ENCODE measurements at places on chromosomes 7 and 10.

DNA sequence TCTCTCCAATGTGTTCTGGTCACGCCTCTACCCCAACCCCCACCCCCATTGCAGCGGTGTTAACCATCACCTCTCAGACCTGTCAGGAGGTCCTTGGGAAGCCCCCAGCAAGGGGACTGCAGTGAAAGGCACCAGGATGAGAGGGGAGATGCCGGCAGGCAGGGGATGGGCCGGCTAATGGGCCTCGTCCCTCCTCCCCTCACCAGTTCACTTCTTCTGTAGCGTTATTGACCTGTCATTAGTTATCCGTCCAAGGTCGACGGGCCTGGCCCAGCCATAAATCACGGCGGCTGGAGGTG, 18.8 kb downstream of the POLL start:
- DNase-seq = no peak

DNA sequence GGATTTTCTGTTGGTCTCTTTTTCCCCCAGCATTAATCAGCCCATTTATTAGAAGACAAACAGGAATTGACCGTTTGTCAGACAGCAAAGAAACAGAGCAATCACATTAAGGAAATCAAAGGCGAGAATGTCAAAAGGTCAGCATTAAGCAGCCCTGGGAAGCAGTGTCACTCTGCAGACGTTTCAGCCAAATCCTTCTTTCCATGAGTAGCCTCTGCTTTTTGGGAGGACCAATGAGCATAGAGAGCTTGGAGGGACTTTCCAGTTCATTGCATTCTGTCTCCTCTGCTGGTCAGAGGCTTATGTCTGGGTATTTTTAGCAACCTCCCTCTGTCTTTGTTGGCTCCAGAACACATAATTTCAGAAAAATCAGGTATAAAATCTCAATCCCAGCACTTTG, 481.4 kb downstream of the GALNT17 start:
- DNase-seq = no peak

- DNase-seq = no peak
Observed at GRCh38 chr7:39911167-39911566, 38.9 kb upstream of the CDK13 start.

- DNase-seq = no peak
Observed at GRCh38 chr10:109982123-109982522, 25.7 kb upstream of the ADD3 start.

DNA sequence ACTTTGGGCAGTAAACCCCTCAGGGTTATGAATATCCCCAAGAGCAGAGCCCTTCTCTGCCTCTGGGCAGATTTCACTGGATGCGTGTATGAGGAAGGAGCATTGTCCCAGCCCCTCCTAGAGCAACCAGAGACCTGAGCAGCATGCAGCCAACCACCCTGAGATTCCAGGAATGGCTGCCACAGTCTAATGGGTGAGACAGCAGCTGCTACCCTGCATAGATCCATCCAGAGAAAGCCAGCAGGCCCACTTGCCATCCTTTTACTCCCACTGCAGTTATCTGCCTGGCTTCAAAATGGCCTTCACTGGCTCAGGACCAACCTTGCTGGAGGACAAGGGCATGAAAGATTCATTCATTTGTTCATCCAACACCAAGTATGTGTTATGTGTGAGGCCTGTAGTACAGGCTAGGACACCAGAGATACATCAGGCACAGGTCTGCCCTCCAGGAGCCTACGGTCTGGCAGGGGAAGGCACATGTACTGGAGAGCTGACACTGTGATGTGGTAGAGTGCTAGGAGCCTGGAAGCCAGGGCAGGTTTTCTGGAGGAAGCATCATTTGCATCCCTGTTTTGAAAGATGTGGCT, 26.2 kb upstream of the C10orf105 start:
- no peak for DNase-seq

DNA sequence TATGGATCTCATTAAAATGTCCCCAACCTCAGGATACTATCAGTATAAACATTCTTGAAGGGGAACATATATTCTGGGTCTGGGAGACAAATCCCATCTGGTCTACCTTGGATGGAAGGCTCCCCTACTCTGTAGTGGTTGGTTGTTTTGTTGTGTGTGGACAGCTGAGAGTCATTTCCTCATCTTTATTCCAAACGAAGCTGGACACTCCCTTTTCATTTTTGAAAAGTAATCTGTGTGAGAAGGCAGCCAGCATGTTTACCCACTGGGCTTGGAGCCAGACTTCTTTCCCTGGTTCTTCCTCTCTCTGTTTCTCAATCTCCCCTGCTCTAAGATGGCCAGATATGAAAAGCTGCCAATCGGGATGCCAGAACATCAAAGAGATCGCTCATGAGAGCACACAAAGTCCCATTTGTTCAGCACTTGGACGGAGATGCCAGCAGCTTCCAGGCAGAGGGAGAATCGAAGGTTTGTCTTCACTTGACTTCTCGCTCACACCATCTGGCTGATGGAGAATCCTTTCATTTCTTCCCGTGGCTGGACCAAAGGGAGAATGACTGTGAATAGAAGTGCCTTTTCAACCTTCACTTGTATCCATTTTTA, 108.1 kb upstream of the AGR3 start:
- DNase-seq = peak; percentile 90

GRCh38 chr7:122887198-122887597, 938 bp upstream of the CADPS2 start:
- peak; percentile 65 for DNase-seq

DNA sequence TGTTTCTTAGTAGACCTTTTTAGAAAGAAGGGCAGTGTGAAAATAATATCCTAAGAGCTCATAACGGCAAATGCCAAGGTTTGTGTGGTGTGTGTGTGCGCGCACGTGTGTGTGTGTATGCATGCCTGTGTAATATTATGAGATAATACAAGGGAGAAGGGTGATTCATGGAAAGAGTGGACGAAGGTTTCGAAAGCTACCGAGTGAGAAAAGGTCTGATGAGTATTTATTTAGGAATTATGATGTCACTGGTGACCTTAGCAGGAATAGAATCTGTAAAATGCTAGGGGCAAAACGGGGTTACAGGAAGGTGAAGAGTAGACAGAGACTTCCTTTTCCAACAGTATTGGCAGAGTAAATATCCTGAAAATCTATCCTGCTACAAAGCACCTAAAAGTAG, 107.3 kb downstream of the AHR start:
- DNase-seq = no peak

GRCh38 chr7:98970016-98970615, 91.8 kb downstream of the TRRAP start:
- no peak for DNase-seq

DNA sequence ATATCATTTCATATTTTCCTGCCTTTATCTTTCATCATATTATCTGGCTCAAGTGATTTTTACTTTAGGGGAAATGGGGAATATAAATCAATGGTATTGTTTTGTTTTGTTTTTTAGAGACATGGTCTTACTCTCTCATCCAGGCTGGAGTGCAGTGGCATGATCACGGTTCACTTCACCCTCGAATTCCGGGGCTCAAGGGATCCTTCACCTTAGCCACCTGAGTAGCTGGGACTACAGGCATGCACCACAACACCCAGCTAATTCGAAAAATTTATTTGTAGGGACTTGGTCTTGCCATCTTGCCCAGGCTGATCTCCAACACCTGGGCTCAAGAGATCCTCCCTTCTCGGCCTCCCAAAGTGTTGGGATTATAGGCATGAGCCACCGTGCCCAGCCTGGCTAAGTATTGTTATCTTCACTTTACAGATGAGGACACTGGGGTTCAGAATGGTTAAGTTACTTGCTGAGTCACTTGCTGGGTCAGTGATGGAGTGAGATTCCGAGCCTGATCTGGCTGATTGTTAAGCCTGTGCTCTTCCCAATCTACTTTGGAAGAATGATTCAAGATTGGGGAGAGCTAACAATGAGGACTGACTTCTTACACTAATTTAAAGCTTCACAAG, 3.7 kb upstream of the SLC16A9 start:
- no peak for DNase-seq

- DNase-seq = no peak
Observed at GRCh38 chr7:132847376-132847775, 234.5 kb downstream of the CHCHD3 start.

DNA sequence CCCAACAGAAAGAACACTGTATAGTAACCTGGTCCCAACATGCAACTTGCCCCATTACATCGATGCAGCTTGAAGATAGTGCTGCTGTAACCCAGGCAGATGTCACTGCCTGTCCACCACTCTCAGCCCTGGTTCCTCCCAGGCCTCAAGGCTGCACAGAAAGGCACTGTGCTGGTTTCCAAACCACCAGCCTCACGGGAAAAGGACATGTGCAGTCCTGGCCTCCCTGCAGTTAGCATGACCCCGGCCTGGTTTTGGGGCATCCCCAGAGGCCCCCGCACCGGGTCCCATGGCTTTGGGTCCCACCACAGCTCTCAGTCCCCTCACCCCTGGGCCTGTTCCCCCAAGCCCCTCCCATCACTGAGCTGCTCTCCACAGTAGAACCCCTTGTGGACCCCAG, 214.5 kb downstream of the TNS3 start:
- DNase-seq = peak; percentile 20

DNA sequence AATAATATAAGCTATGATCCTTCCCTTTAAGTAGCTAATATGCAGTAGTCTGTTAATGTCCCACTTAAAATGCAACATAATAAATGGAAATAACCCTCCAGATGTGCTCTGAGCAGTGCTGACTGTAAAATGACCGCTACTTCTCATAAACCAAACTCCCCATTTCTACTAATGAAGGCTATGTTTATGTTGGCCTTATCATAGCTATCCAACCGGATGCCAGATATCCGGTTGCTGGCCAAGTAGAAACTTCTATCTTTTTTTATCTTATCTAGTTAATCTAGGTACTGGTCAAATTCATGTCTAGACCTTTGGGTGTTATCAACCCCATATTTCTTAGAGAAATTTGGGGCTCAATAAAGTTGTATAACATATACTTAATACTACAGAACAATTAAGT, 56.6 kb downstream of the CHRM2 start:
- no peak for DNase-seq

DNA sequence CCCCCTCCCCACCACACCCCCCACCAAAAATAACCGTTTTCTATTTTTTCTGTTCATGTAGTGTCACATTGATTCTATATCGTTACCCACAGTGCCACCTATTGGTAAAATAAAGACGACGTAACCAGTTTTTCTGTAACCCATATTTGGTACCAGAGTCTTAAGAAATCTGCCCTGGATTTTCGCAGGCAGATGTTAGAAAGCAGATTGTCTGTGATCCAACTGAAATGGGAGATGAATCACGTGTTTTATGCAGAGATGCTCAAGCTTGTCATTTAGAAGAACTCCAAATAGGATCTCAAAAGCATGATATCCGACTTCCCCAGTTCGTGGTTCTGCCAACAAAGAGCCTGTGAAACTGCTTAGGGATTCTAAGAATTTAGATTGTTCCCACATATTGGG, 261.1 kb upstream of the CSTF2T start:
- DNase-seq = no peak

GRCh38 chr10:5283305-5284158, 81.2 kb upstream of the UCN3 start:
- peak; percentile 74 for DNase-seq

DNA sequence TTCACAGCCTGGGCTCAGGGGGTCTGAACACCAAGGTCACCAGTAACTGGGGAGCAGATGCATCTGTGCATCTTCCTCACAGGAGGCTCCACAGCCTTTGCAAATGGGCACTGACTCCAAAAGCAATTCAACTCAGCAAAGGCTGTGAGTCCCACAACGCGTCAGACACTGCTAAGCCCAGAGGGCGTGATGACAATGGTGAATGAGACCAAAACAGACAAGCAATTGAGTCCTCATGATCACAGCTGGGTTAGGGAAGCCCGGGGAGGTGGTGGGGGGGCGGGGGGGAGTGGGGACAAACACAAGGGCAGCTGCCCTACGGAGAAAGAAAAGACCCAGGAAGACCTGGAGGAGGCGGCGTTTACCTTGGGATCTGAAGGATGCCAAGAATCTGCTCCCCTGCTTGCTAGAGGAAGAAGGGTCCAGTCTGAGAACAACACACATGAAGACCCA, 61.6 kb upstream of the RNF32 start:
- DNase-seq = no peak

GRCh38 chr10:50544857-50545429, 78.8 kb downstream of the SGMS1 start:
- DNase-seq = no peak

- DNase-seq = no peak
Observed at GRCh38 chr7:24842449-24843241, 85.4 kb upstream of the GSDME start.

DNA sequence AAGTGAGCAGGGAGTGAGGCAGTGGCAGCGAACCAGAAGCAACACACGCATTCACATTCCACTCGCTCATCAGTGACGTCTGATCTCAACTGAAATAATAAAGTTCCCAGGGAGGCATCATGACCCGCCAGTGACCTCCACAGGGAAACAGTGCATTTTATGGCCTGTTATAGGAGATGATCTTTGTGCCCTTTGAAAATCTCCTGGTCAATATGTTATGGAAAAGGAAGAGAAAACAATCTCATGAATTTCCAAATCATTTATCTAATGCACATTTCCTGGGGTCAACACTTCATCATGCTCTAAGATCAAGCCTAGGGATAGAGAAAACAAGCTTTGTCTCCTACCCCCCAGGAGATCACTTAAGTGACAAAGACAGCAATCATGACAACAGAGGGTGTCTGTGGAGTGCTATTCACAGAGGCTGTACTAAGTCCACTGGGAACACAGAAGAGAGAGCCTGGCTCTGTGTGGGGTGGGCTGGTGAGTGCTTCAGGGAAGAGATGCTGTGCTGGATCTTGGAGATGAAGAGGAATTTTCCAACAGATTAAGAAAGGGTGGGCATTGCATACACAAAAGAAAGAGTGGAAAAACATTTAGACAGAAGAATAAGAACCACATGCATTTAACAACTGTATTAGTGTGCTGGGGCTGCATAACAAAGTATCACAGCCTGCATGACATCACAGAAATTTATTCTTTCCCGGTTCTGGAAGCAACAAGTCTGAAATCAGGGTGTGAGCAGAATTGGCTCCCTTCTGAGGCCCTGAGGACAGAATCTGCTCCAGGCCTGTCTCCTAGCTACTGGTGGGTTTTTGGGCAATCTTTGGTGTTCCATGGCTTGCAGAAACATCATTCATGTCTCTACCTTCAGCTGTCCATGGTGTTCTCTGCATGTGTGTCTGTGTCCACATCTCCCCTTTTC, 613.9 kb upstream of the IGFBP3 start:
- peak; percentile 33 for DNase-seq

- no peak for DNase-seq
Observed at GRCh38 chr10:114879093-114879492, 57.5 kb downstream of the FHIP2A start.

DNA sequence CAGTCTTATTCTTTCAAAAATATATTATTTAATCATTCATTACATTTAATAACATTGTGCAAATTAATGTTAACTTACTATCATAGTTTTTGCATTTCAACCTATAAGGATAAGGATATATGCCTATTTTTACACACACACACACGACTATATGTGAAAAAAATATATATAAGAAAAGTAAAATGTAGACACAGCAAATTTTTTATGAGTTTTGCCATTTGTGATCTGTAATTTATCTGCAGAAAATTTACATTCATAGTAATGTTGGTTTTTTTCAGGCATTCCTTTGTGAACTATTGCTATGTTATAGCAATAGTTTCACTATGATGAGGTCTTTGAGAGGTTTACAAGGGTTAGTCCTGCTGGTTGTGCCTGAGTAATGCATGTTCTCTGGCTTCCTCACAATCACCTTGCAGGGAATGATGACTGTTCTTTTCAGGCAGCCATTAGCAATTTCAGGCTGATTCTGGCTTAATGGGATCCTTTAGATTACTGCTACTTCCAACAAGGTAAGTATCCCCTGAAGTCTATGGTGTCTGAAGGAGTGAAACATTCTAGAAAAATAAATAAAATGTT, 183.7 kb upstream of the CDK1 start:
- no peak for DNase-seq

- no peak for DNase-seq
Observed at GRCh38 chr10:86868353-86868752, 89.1 kb downstream of the MMRN2 start.

GRCh38 chr7:130393101-130393561, 12.8 kb downstream of the CPA1 start:
- DNase-seq = no peak

All from left colon (tissue), 2 donors.